ENCODE measurements at places on chromosomes 3 and 15.

GRCh38 chr15:69389426-69389825, 24.7 kb upstream of the KIF23 start:
- DNase-seq: no peak

- peak; percentile 21 for DNase-seq
Measured at GRCh38 chr15:64775551-64776401, at the start of gene RBPMS2. Gene RBPMS2, minus strand, starts transcription at chr15:64775589. Its CDS starts 270 bp downstream, at chr15:64775319.

GRCh38 chr3:32421991-32422859, 30.6 kb downstream of the CMTM7 start:
- peak; percentile 84 for DNase-seq

DNA sequence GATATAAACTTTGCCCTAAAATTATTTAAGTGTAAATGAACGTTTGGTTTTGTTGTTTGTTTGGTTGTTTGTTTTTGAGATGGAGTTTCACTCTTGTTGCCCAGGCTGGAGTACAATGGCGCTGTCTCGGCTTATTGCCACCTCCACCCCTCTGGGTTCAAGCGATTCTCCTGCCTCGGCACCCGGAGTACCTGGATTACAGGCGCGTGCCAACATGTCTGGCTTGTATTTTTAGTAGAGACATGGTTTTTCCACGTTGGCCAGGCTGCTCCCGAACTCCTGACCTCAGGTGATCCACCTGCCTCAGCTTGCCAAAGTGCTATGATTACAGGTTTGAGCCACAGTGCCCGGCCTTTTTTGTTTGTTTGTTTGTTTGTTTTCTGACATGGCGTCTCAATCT, 87.9 kb upstream of the CHD2 start:
- DNase-seq: no peak

GRCh38 chr3:71548705-71549384, 34.7 kb downstream of the FOXP1 start:
- DNase-seq: no peak

DNA sequence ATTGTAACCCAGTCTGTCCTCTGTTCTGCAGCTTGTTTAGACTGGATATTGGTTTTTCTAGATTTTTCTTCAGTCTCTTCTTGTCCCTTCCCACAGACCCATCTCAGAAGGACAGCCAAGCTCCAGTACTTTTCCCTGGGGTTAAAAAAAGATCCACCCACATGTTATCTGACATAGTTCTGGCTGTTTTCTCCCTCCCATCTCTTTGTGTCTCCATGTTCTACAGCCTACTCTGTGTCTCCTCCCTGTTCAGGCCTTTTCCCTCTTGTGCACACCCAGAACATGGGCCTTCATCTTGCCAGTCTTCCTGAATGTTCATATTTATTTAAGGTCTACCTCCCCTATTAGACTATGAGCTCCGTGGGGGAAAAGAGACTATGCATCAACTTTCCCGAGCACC, 5.1 kb upstream of the PPP4R2 start:
- DNase-seq: no peak

DNA sequence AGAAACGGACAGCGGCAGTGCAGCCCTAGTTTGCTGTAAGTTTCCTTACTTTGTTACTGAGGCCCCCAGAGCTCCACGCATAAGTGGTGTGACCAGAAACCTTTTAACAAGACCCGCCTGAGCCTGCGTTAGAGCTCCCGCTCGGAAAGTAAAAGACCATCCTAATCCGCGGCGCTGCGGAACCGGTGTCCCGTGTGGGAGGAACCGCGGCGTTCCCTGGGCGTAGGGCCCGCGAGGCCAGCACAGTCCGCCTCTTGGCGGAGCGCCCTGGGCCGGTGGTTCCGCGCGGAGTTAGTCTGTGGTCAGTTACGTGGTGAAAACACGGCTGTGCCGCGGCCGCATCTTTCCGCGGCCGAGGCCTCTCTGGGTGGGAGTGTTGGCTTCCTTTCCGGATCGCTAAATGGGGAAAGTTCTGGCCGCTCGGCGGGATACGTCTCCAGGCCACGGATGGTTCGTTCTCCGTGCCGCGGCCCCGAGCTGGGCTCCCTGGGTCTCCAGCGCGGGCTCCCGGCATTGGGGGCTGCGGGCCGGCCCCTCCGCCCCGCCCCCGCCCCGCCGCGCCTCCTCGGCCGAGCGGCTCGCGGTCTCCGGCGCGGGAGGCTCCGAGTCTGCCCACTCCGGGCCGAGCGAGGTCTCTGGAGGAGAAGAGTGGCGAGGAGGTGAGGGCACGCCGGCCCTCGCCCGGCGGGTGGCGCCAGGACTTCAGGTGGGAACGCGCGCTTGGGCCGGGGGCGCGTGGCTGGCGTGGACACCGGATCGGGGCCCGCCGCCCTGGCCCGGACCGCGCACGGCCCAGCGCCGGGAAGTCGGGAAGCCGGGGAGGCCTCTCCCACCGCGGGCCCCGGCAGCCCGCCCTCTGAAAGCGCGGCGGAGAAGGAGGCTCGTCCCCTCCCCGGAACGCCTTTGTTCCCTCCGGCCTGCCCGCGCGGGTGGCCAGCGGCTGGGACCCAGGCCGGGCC, 754 bp downstream of the B3GNT5 start:
- DNase-seq: no peak

- no peak for DNase-seq
Measured at GRCh38 chr15:51884517-51885236, 55.2 kb downstream of the TMOD3 start.

GRCh38 chr3:59425371-59425770, 375.5 kb upstream of the CFAP20DC start:
- DNase-seq: peak; percentile 7

DNA sequence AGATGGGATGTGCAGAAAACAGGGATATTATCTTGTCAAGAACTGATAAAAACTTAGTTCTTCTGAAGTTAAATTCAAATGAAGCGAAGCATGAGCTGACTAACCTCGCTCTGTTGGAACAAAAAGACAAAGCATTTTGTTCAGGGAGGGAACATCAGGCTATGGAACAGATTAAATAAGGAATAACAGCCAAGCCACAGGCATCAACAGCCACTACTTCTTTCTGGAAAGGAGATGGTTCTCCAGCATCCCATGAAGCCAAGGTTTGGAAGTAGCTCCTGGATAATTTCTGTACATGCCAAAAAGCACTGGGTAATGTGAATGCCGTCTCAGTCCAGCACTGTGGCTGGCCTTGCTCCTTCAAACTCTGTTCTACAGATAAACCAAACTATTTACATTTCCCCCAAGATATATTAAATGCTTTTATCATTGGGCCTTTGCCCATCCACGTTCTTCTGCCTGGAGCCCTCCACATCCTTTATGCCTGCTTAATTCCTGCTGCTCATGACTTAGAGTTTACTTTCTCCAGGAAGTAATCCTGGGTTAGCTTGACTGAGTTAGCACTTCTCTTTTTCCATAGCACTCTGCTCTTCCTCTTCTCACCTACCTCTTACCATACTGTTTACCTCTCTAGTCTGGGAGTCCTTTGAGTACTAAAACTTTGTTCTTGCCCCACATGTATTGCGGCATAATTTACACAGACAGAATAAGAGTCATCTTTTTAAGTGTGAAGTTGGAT, 232.0 kb downstream of the CLSTN2 start:
- DNase-seq: no peak

GRCh38 chr15:27046880-27047279, 75.9 kb downstream of the GABRG3 start:
- no peak for DNase-seq

DNA sequence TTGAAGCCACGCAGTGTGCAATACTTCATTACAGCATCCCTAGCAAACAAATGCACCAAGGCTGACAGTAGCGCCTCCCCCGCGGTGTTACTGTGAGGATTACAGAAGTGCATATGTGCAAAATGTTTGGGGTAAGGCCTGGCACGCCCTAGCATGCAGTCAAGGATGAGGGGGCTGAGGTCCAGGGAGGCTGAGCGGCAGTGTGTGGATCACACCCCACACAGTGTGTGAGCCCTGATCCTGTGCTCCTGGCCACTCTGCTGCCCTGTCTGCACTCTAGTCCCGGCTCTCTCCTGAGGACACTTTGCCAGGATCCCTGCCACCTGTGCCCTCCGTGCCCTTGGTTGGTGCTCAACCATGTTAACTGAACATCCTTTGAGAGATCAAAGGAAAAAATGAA, 71.3 kb downstream of the WNT7A start:
- no peak for DNase-seq

DNA sequence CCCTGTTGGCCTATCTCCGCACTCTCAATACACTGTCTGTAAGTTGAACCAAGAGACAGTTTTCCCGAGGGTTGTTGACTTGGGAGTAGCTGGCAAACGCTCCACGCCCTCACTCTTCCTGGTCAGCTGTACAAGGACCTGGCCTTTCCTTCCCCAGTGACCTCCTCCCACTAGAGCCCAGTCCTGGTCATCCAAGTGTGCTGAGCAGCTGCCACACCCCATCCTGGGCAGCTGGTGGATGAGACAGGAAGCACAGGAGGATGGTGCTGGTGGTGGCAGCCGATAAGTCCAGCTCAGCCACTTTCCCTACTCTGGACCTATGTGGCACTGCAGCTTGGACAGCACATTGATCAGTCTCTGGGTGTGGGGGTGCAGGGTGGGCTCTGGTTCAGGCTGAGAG, 19.8 kb downstream of the PFKFB4 start:
- no peak for DNase-seq
